ENCODE measurements at places on chromosomes 13 and 19.

DNA sequence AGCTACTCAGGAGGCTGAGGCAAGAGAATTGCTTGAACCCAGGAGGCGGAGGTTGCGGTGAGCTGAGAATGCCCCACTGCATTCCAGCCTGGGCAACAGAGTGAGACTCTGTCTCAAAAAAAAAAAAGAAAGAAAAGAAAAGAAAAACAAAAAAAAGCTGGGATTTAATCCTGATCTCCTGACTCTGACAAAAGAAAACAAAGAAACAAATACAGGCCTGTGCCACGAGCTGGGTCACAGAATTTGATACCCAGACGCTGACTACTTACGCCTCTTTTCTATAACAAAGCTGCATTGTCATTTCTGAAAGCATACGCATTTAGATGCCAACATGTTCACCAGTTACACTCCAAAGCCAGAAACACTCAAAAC, 18.2 kb upstream of the GTF2F2 start:
- DNase-seq, result no peak

GRCh38 chr19:11064831-11065303, 24.4 kb upstream of the LDLR start:
- no peak for DNase-seq

DNA sequence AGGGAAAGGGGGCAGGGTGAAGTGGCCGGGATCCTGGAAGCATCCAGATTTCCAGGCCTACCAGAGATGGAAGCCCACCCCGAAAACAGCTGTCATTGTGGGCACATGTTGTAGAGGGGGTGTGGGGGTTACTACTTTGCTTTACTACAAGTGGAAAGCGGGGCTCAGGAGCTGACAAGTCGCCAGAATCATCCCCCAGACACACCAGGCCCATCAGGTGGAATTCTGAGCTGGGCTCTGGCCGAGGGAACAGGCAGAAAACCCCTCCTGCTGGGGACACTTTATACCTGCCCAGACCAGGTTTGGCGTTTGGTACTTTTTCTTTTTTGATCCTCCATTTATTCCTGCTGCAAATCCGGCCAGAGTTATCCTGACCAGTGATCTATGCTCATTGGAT, 3.8 kb downstream of the CDX2 start:
- no peak for DNase-seq

- no peak for DNase-seq
These were observed 128.3 kb upstream of the MCF2L start for GRCh38 chr13:112840472-112841302.

All from NCI-H2171 treated with DMSO at 0.1 percent for 48 hours (cell line).